Osteocyte (in vitro differentiated cells): ENCODE measurements at places on chromosomes 7 and 10. TPM values are rescaled to one million over a fixed set of nuclear protein-coding genes. Genes with fewer than 3 reads are reported as not detected.
A peak's percentile ranks its signal among the peaks of the same experiment; 100 is the strongest.

CLCN1 gene
- not detected in 2 replicates for total RNA-seq

CFAP69 gene
- 0.86 and 1.1 TPM in 2 replicates for total RNA-seq

ADD3 gene
- total RNA-seq, result 128 and 138 TPM in 2 replicates

OLAH gene
- total RNA-seq, result 0.59 TPM in 1 of 2 replicates, not detected in the other

CFAP58 gene
- 0.16 and 0.29 TPM in 2 replicates for total RNA-seq

SCIN gene
- 1.6 and 2.5 TPM in 2 replicates for total RNA-seq

DNA sequence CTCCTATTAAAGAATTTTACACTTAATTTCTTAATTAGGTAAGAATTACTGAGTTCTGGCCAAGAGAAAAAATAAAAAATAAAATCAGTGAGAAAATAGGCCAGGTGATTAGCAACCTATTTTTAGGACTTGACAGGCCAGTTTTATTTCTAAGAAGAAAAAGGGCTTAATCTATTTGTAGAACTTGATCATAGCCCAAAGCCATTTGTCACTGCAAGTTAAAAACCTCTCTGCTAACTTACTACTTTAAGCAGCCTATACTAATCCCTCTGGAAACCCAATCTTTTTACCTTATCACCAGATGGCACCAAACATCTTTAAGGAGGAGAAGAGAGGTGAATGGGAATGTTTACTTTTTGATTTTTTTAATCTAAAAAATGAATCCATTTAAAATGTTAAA is 222.1 kb upstream of the RHOBTB1 start:
- no peak overlapping the region for H3K4me3 ChIP-seq
- H3K4me1 ChIP-seq, result peaks cover 5% of the 10 kb centered on the region
- H3K36me3 ChIP-seq, result peaks cover 6% of the 10 kb centered on the region
- H3K27me3 ChIP-seq, result peaks cover 8% of the 10 kb centered on the region

DNA sequence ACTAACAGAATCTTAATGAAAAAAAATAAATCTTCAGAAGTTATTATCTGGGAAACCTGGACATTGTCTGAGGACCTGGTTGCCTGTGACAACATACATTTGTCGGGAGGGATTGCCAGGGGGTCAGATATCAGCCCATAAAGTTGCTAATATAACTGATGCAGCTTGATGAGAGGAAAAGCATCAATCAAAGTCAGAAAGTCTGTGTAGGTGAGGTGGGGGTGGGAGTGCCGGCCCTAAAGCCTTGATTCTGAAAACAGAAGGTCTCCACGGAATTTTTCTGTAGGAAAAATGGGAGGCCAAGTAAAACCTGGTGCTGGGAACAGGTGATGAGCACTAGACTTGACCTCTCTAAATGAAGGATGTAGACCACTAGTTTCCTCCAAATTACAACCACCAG is 281.8 kb downstream of the FGFR2 start:
- no peak for DNase-seq
- no peak overlapping the region for H3K27ac ChIP-seq
- H3K27me3 ChIP-seq, result peaks cover under 1% of the 10 kb centered on the region
- no peaks in the 10 kb centered on the region for H3K36me3 ChIP-seq

GRCh38 chr7:68319061-68319460 is 1279.2 kb upstream of the AUTS2 start:
- H3K36me3 ChIP-seq, result no peaks in the 10 kb centered on the region
- no peak overlapping the region for H3K27ac ChIP-seq
- H3K4me3 ChIP-seq, result no peak overlapping the region
- DNase-seq, result no peak

DNA sequence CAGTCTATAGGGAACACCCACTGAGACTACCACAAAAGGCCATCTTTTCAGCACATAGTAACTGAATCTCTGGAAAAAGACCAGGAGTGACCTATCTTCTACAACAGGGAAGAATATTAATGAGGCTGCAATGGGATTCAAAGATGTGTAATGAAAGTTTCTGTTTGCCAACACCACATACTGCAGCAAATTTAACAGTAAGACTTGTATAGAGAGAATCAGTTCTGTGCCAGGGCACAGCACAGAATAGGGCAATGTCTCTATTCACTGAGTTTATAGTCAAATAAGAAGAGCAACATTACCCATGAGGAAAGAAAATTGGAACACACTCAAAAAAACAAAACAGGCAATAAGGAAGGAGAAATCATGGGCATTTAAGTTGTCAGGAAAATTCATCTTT is 91.4 kb upstream of the PTN start:
- H3K27me3 ChIP-seq, result no peaks in the 10 kb centered on the region
- DNase-seq, result no peak
- H3K4me1 ChIP-seq, result peaks cover 7% of the 10 kb centered on the region
- H3K36me3 ChIP-seq, result no peaks in the 10 kb centered on the region
- H3K27ac ChIP-seq, result no peak overlapping the region

DNA sequence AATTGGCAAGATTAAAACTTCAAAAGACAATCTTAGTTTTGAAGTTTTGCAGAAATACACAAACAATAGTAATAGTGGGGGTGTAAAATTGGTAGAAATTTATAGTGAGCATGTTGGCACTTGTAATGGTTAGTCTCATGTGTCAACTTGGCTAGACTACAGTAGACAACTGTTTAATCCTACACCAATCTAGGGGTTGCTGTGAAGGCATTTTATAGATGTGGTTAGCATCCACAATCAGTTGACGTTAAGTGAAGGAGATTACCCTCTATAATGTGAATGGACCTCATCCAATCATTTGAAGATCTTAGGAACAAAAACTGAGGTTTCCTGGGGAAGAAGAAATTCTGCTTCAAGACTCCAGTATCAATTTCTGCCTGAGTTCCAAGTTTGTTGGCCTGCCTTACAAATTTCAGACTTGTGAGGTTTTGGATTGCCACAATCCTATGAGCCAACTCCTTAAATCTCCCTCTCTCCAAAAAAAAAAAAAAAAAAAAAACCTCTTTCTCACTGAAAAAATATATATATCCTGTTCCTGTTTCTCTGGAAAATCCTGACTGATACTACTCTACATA is 531.6 kb upstream of the IGFBP3 start:
- H3K27me3 ChIP-seq, result no peaks in the 10 kb centered on the region
- peaks cover 4% of the 10 kb centered on the region for H3K36me3 ChIP-seq
- no peak for DNase-seq
- H3K27ac ChIP-seq, result no peak overlapping the region
- peaks cover 35% of the 10 kb centered on the region for H3K4me1 ChIP-seq

GRCh38 chr7:152572101-152572500 is 103.8 kb downstream of the XRCC2 start:
- H3K27ac ChIP-seq, result no peak overlapping the region
- no peak for DNase-seq
- H3K36me3 ChIP-seq, result no peaks in the 10 kb centered on the region
- no peak overlapping the region for H3K4me3 ChIP-seq
- peaks cover 3% of the 10 kb centered on the region for H3K27me3 ChIP-seq

- no peak for DNase-seq
- no peaks in the 10 kb centered on the region for H3K4me1 ChIP-seq
- H3K4me3 ChIP-seq, result no peak overlapping the region
- no peak overlapping the region for H3K27ac ChIP-seq
- no peaks in the 10 kb centered on the region for H3K27me3 ChIP-seq
These were observed 178.8 kb downstream of the ELFN1 start for GRCh38 chr7:1848911-1849311.

DNA sequence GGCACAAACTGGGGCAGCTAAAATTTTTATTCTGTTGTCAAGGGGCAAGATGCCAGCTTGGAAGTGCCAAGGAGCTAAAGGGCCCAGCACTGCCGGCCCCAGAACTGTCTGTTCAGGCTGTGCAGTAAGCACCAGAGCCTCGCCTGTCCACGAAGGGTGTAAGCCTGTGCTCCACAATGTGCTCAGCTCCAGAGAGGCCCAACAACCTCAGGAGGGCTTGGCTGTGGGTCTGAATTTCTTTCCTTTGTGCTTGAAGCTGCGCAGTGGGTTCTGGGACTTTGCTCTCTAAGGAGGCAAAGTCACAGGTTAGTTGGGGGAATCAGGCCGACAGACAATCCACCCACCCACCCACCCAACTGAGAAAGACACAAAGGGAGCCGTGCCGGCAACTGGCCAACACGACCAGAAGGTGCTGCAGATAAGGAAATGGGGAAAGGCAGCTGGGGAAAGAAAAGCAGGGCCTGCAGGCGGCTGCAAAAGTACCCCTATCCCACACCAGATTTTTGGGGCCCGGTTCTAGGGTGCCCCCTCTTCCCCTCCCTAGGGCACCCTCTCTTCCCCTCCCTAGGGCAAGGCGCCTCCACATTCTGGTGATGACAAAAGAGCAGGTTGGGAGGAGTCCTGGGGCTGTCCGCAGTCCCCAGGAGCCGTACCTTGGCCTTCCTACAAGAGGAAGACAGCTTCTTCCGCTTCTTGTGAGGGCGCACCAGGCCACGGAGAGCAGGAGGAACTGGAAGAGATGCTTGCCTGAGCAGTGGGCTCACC is 7.7 kb downstream of the DDX56 start:
- no peak overlapping the region for H3K4me3 ChIP-seq
- H3K27me3 ChIP-seq, result no peaks in the 10 kb centered on the region
- no peak overlapping the region for H3K27ac ChIP-seq
- H3K4me1 ChIP-seq, result no peaks in the 10 kb centered on the region

- H3K4me3 ChIP-seq, result no peak overlapping the region
- no peaks in the 10 kb centered on the region for H3K36me3 ChIP-seq
- H3K27ac ChIP-seq, result no peak overlapping the region
- DNase-seq, result no peak
These were observed 4.6 kb downstream of the HOXA4 start for GRCh38 chr7:27125986-27126394.

GRCh38 chr7:119482209-119482608 is 790.8 kb upstream of the KCND2 start:
- DNase-seq, result no peak
- no peak overlapping the region for H3K4me3 ChIP-seq
- H3K36me3 ChIP-seq, result no peaks in the 10 kb centered on the region
- peaks cover 6% of the 10 kb centered on the region for H3K4me1 ChIP-seq
- peaks cover 5% of the 10 kb centered on the region for H3K27me3 ChIP-seq

- peak overlapping the region; percentile 26 for H3K4me3 ChIP-seq
- no peaks in the 10 kb centered on the region for H3K36me3 ChIP-seq
- H3K27me3 ChIP-seq, result no peaks in the 10 kb centered on the region
- DNase-seq, result no peak
- peaks cover 53% of the 10 kb centered on the region for H3K4me1 ChIP-seq
These were observed 84.3 kb downstream of the CD36 start for GRCh38 chr7:80722616-80723195.

DNA sequence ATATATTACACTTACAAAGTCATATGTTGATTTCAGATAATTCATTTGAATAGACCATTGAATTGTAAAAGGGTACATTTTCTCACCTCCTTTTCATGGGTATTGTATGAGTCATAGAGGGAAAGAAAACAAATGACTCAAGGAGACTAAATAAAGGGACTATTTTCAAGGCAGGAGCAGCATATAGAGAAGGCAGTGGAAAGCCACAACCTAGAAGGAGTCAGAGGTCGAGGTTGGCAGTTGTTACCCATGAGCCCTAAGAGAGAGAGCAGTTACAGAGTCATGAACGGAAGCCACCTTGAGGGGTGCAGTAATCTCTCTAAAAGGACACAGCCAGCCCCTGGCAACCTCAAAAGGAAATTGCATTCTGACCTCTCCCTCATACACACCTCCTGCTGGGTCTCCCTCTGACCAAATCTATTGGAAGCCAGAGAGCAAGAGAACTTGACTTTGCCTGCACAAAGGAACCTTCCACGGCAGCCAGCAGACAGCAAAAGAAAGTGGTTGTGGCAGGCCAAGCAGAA is 137.9 kb downstream of the GRM8 start:
- H3K36me3 ChIP-seq, result no peaks in the 10 kb centered on the region
- no peaks in the 10 kb centered on the region for H3K4me1 ChIP-seq
- H3K4me3 ChIP-seq, result no peak overlapping the region
- H3K27me3 ChIP-seq, result no peaks in the 10 kb centered on the region
- H3K27ac ChIP-seq, result no peak overlapping the region

DNA sequence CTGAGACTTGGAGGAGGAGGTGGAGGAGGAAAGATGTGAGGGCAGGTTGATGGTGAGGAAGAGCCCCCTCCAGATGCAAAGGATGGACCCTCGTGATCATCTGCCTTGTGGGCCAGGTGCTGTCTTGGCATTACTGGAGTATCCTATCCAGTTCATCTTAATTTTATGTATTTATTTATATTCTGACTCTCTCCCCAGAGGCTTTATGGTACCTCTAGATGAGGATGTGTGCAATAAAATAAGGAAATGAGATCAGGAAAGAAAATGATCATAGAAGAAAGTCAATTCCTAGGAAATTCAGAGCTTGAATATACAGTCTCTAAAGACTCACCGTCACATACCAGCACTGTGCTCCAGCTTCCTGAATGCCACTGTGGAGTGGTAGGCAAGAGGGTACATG is 94.1 kb downstream of the LRRC18 start:
- no peaks in the 10 kb centered on the region for H3K36me3 ChIP-seq
- H3K27me3 ChIP-seq, result no peaks in the 10 kb centered on the region
- H3K27ac ChIP-seq, result no peak overlapping the region
- no peak overlapping the region for H3K4me3 ChIP-seq
- DNase-seq, result no peak

- H3K27me3 ChIP-seq, result peaks cover 10% of the 10 kb centered on the region
- H3K4me1 ChIP-seq, result no peaks in the 10 kb centered on the region
- no peak overlapping the region for H3K27ac ChIP-seq
- H3K4me3 ChIP-seq, result no peak overlapping the region
- no peak for DNase-seq
- H3K36me3 ChIP-seq, result no peaks in the 10 kb centered on the region
These were observed 49.8 kb upstream of the PDSS1 start for GRCh38 chr10:26647602-26648244.

DNA sequence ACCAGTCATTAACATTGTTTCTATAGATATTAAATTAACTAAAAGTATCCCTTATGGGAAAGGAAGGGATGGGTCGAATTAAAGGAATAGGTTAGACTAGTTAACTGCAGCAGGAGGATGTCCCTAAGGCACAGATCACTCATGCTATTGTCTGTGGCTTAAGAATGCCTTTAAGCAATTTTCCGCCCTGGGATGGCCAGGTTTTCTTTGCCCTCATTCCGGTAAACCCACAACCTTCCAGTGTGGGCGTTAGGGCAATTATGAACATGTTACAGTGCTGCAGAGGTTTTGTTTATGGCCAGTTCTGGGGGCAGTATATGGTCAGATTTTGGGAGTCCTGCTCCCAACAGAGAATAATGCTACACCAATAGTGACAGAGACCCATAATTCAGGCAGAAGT is 139.3 kb upstream of the CDK13 start:
- peaks cover 17% of the 10 kb centered on the region for H3K4me1 ChIP-seq
- peaks cover 26% of the 10 kb centered on the region for H3K27me3 ChIP-seq
- no peaks in the 10 kb centered on the region for H3K36me3 ChIP-seq

DNA sequence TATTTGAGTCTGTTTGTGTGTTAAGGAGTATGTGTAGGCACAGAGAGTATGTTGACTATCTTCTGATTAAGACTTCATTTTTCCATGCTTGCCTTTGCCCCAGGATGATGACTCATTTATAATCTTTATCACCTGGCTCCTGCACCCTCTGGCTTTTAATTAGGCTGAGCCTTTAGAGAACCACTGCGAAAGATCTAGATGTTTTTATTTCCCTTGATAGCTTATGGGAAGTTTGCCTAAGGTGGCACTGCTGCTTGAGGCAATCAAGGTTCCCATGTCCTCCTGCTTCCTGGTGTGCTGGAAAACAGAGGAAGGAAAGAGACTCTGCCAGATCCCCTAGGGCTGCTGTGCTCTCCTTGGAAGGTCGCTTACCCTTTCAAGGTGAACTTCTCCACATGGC is 114.6 kb downstream of the ARL4A start:
- H3K27ac ChIP-seq, result no peak overlapping the region
- no peaks in the 10 kb centered on the region for H3K27me3 ChIP-seq
- H3K4me1 ChIP-seq, result peaks cover 15% of the 10 kb centered on the region
